ENCODE measurements at places on chromosomes 16 and 17. TPM values are rescaled to one million over a fixed set of nuclear protein-coding genes. Genes with fewer than 3 reads are reported as not detected.

IRF8 gene
- polyA plus RNA-seq, result 1.0 TPM

RCVRN gene
- polyA plus RNA-seq, result 0.15 TPM

TCAP gene
- polyA plus RNA-seq, result 2,028 TPM

CDYL2 gene
- polyA plus RNA-seq, result 0.80 TPM

CUEDC1 gene
- 39.9 TPM for polyA plus RNA-seq

MEAK7 gene
- 2.2 TPM for polyA plus RNA-seq

GRCh38 chr17:20925954-20926353 is 116.9 kb downstream of the USP22 start:
- DNase-seq, result no peak

GRCh38 chr17:16942141-16943031 is 29.5 kb downstream of the TNFRSF13B start:
- DNase-seq, result no peak

- no peak for DNase-seq
Measured at GRCh38 chr16:71258372-71258771, 27.9 kb upstream of the HYDIN start.

- DNase-seq, result no peak
Measured at GRCh38 chr16:83911290-83911689, 12.4 kb downstream of the MLYCD start.

- DNase-seq, result no peak
Measured at GRCh38 chr16:58187092-58187491, 10.8 kb downstream of the CSNK2A2 start.

DNA sequence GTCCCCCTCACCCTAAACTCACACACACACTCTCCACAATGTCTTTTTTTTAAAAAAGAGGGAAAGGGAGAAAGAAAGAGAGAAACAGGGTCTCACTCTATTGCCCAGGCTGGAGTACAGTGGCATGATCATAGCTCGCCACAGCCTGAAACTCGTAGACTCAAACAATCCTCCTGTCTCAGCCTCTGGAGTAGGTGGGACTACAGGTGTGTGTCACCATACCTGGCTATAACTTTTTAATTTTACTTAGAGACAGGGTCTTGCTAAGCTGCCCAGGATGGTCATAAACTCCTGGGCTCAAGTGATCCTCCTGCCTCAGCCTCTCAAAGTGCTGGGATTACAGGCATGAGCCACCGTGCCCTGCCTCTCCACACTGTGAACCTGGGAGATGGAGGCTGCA is 24.9 kb downstream of the LITAF start:
- no peak for DNase-seq

DNA sequence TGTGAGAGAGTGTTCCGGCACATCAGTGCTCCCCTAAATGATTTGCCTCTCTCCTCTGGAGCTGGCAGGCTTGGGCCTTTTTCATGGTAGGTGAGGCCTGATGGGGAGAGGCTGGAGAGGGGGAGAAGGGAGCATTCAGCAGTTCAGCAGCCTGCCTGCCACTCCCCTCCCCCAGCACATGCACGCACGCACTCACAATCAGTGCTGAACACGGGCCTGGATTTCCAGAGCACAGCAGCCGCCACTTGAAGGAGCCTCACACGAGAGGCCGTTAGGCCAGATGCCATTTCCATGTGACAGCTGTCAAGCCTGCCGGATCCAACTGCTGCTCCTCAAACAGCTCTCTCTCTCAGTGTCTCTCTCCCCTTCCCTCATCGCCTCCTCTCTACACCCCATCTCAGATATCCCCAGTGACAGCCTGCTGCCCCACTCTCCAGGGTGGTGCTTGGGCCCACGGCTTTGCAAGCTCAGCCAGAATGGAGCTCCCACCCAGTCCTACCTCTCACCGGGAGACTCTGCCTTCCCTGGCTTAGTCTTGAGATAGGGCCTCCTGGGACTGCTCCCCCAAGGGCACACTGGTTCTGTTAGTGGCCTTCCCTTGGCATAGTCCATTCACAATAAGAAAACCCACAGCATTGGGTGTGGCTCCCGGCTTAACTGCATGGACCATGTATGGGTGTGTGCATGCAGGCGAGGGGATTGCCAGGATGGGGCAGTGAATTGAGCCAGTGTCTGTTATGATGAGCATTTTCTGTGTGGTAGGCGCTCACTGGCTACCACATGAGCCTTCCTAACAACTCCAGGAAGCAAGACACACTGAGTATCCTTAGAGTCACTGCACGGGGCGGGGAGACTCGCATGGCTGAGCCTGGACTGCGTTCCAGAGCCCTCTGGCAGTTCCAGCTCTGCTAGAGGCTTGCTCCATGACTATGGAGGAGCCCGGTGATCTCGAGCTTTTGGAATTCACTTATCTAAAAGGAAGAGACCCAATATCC is 226.2 kb downstream of the CCDC182 start:
- DNase-seq, result no peak

DNA sequence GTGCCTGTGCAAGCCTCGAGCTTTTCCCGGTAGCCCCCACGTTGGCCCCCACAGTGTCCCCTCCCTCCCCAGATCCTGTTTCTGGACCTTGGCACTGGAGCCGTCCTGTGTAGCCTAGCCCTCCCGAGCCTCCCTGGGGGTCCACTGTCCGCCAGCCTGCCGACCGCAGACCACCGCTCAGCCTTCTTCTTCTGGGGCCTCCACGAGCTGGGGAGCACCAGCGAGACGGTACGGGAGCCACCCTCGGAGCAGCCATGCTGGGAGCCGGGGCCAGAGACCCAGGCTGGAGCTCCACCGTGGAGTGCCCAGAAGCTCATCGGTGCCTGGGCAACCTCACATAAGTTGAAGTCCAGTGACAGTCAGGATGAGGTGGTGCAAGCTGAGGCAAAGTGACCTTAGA is 11.8 kb downstream of the RGS11 start:
- DNase-seq, result no peak

- DNase-seq, result no peak
Measured at GRCh38 chr16:51458356-51459140, 307.5 kb upstream of the SALL1 start.

GRCh38 chr17:7867881-7868329 is 10.1 kb downstream of the CYB5D1 start:
- no peak for DNase-seq

GRCh38 chr16:17454162-17454730 is 16.5 kb downstream of the XYLT1 start:
- no peak for DNase-seq

- DNase-seq, result no peak
Measured at GRCh38 chr17:66717641-66718058, 117.3 kb upstream of the CACNG5 start.

DNA sequence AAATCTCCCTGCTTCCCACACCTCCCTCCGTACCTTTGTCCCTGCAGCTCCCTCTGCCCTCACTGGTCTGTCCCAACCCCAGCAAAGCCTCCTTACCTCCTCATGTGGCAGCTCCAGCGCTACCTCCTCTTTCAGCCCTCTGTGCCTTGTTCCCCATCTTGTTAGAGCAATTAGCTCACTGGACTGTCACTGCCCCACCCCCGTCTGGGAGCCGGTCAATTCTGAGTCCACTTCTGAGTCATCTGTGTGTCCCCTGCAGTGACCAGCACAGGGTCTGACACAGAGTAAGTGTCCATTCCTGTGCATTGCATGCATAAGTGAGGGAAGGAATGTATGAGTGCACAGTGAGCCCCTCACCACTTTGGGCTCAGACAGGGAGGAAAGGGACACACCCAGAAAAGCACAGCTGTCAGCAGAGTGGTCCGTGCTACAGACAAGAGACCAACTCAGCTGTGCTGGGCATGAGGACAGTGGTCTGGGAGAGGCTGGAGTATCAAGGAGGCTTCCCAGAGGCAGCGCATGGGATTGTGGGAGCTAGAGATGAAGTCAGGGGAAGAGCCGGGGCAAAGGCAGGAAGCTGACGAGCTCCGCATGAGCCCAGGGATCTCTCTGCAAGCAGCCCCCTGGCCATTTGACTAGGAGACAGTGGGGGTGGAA is 45.9 kb downstream of the PITPNM3 start:
- no peak for DNase-seq

- DNase-seq, result peak; percentile 2
Measured at GRCh38 chr16:57303021-57303909, 18.8 kb upstream of the PLLP start.

DNA sequence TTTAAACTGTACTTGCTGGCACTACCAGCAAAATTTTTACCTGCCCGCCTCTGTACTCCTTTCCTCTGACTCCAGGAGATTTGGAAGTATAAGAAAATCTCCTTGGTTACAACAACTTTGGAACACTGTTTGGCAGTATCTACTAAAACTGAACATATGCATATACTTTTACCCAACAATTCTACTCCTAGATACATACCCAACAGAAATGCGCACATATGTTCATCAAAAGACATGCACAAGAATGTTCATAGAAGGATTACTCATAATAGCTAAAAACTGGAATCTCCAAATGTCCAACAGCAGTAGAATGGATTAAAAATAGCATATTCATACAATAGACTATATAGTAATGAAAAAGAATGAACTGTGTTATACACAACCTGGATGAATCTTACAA is 21.7 kb upstream of the MED13 start:
- no peak for DNase-seq

- DNase-seq, result no peak
Measured at GRCh38 chr17:8835106-8835505, 32.4 kb downstream of the PIK3R6 start.

GRCh38 chr17:63780507-63780906 is 6.5 kb downstream of the DDX42 start:
- no peak for DNase-seq

GRCh38 chr16:85330694-85331188 is 218.5 kb upstream of the CIBAR2 start:
- no peak for DNase-seq

GRCh38 chr16:84198401-84198800 is 7.4 kb downstream of the ADAD2 start:
- DNase-seq, result no peak

DNA sequence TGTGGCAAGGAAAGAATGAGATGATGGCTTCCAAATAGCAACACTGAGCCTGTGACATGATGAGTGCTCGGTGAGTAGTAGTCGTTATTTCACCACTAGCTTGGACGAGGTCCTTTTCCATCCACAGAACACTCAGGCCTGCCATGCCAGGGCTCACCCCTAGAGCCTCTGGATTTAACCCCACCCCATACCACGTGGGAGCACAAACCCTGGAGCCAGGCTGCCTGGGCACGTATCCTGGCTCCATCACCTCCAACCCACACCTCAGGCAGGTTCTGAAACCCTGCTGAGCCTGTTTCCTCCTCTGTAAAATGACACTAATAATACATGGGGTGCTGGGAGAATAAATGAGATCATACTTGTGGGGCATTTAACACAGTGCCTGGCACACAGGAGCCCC is 192.4 kb downstream of the KATNIP start:
- DNase-seq, result no peak

Data from heart left ventricle (tissue), 16 donors.